K562 (cell line): ENCODE measurements at places on chromosomes 6 and 20. TPM values are rescaled to one million over a fixed set of nuclear protein-coding genes. Genes with fewer than 3 reads are reported as not detected.

HCK gene
- not detected in 2 replicates for total RNA-seq

TREML2 gene
- 1.9 and 2.2 TPM in 2 replicates for total RNA-seq

DEFB126 gene
- total RNA-seq = not detected in 2 replicates

DEFB121 gene
- not detected in 2 replicates for total RNA-seq

HSPA12B gene
- 0.07 TPM in 1 of 2 replicates, not detected in the other for total RNA-seq

PHACTR1 gene
- 19.7 and 25.3 TPM in 2 replicates for total RNA-seq

C20orf141 gene
- not detected in 2 replicates for total RNA-seq

GINS1 gene
- total RNA-seq = 31.8 TPM in 2 replicates

SLC22A7 gene
- total RNA-seq = not detected in 2 replicates

RUNX2 gene
- total RNA-seq = 0.98 and 1.00 TPM in 2 replicates

EGFL8 gene
- total RNA-seq = 21.7 and 26.0 TPM in 2 replicates

GRIK2 gene
- not detected in 2 replicates for total RNA-seq

TRIM15 gene
- total RNA-seq = 1.2 TPM in 2 replicates

LY6G6C gene
- 0.20 TPM in 1 of 2 replicates, not detected in the other for total RNA-seq

OPN5 gene
- total RNA-seq = not detected in 2 replicates

KHDRBS2 gene
- total RNA-seq = not detected in 2 replicates

ID1 gene
- 160 and 167 TPM in 2 replicates for total RNA-seq

CRIP3 gene
- 0.82 and 0.89 TPM in 2 replicates for total RNA-seq

OOEP gene
- not detected in 2 replicates for total RNA-seq

RFX6 gene
- total RNA-seq = not detected in 2 replicates

KHDC1L gene
- 0.35 and 0.51 TPM in 2 replicates for total RNA-seq

CST4 gene
- total RNA-seq = not detected in 2 replicates

LPIN3 gene
- 6.9 and 7.9 TPM in 2 replicates for total RNA-seq

LSM2 gene
- total RNA-seq = 223 and 232 TPM in 2 replicates

PTCRA gene
- total RNA-seq = not detected in 2 replicates

GMPR gene
- total RNA-seq = 64.1 and 73.7 TPM in 2 replicates

GNRH2 gene
- not detected in 2 replicates for total RNA-seq

OR10C1 gene
- total RNA-seq = not detected in 2 replicates

WFDC5 gene
- not detected in 2 replicates for total RNA-seq

OPRL1 gene
- 0.22 and 0.33 TPM in 2 replicates for total RNA-seq

SLC22A23 gene
- 7.3 and 8.7 TPM in 2 replicates for total RNA-seq

RBPJL gene
- total RNA-seq = not detected in 2 replicates
